ENCODE measurements at places on chromosomes 12 and 14.

- no peak for DNase-seq
These were observed 12.4 kb downstream of the ANKRD9 start for GRCh38 chr14:102496958-102497744.

GRCh38 chr12:13002301-13003097 is 2.4 kb upstream of the HEBP1 start:
- no peak for DNase-seq

GRCh38 chr14:44297437-44297836 is 209.6 kb downstream of the FSCB start:
- DNase-seq: no peak

DNA sequence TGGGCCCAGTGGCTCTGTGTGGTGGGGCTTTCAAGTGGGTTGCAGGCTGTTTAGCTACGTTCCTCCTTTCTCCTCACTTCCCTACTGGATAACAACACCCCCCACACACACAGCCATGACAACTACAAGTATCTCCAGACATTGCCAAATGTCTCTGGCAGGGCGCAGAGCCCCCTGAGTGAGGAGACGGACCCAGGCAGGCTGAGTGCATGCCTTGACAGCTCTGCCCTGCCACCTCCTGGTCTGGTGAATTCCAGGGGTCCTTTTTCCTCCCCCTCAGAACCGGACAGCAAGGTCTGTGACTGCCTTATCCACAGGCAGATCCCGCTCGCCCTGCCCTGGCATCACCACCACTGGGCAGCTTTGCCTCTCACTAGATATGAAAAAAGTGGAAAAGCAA is 276.5 kb downstream of the TMEM132C start:
- DNase-seq: no peak

DNA sequence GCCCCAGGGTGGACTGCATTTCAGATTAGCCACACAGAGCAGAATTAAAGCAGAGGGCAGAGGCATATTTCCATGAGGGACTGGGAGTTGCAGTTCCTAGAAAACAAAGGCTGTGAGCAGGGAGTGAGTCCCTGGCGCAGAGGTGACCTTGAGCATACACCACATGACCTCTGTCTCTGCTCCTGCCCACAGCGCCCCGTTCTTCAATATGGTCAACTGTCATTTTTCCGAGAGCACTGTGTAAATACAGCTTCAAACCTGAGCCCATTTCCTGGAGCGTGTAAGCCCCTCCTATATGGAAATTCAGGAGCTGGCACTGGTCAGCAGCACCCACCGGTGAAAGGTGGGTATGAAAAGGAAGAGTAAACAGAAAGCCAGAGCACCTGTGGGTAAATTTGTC is 192.2 kb upstream of the PELI2 start:
- DNase-seq: no peak

GRCh38 chr14:55799508-55800095 is 219.6 kb downstream of the KTN1 start:
- no peak for DNase-seq

GRCh38 chr12:94001691-94002090 is 146.7 kb upstream of the PLXNC1 start:
- DNase-seq: no peak

DNA sequence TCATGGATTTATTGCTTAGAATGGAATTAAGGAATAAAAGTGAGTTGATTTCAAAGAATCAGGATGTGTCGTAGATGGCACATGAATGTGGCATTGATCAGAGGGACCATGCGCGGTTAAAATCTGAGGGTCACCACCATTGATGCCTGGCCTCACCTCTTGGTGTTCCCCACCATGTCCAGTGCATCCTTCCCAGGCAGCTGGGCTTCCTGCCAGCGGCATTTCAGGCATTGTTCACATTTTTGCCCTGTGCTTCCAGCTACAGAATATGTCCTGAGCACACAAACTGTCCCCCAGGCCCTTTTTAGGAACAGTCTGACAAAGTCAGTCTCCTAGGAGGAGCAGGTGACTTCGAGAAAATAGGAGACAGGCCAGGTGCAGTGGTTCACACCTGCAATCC is 42.0 kb upstream of the TSPAN9 start:
- no peak for DNase-seq

GRCh38 chr12:130288206-130288605 is 49.5 kb upstream of the PIWIL1 start:
- DNase-seq: no peak

DNA sequence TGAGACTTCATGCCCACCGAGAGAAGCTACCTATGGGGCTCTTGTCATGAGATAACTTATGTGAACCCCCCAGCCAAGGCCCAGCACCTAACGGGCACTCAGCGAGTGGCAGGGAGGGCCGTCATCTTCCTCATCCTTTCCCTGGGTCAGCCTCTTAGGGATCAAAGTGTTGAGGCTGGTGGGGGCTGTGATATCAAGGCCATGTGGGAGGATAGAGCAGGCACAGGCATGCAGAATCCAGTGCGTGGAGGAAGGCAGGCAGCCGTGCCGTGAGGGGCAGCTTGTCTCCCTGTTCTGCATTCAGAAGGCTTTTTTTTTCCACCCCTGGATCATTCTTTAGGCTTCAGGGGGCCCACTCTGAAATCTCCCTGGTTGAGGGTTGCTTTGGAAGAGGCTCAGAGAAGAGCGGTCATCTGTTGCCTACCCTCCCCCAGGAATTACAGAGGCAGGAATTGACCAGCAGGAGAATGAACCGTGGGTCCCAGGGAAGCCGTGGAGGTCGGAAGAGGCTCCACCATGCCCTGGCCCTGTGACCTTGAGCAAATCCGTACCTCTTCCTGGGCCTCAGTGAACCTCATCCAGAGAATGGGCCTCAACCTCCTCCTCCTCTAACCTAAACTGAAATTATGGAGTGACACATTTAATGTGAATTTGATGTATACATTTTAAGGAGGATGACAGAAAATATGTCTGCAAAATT is 62.8 kb downstream of the BEGAIN start:
- no peak for DNase-seq

- no peak for DNase-seq
These were observed 149.0 kb upstream of the PRMT8 start for GRCh38 chr12:3342051-3342450.

- DNase-seq: peak; percentile 11
These were observed 276.1 kb upstream of the BTG1 start for GRCh38 chr12:92421701-92422100.

DNA sequence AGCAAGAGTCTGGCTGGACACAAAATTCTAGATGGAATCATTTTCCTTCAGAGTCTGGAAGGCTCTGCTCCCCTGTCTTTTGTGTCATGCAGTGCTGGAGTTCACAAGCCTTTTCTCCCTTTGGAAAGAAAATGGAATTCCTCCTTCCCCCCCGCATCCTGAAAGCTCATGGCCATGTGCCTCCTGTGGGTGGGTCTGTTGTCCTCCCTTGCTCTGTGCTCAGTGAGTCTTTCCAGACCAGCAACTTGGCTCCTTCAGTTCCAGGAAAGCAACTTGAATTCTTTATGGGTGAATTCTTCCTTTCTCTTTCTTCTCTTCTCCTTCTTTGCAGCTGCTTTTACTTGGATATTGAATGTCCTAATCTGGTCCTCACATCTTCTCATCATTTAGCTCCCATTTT is 70.2 kb downstream of the TUNAR start:
- no peak for DNase-seq

DNA sequence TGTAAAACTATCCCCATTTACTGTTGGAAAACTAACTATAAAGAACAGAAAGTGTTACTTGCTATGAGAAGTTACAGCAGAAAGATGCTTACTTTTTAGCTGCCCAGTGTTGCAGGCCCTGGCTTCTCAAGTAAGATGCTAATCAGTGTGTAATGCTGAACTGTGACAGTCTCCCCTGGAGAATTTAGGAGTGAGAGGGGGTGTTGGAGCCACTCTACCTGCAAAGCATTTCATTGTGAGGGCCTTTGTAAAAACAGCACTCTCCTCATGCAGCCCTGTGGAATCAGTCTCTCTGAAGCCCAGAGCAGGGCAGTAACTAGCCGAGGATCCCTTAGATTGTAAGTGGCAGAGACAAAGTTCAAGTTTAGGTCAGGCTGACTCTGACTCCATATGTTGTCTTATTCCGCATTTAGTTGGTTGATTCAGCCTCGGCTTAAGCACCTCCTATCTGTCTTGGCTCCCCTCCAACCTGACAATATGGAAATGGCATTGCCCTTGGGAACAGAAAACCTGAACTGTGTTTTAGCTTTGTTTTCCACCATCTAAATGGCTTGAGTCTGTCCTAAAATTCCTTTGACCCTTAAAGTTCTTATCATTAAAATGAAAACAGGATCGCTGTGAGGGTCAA is 141.3 kb downstream of the PRKCH start:
- peak; percentile 76 for DNase-seq

GRCh38 chr14:34172550-34173368 is 221.9 kb upstream of the EGLN3 start:
- no peak for DNase-seq

GRCh38 chr14:61700104-61700886 is 5.0 kb downstream of the HIF1A start:
- no peak for DNase-seq

DNA sequence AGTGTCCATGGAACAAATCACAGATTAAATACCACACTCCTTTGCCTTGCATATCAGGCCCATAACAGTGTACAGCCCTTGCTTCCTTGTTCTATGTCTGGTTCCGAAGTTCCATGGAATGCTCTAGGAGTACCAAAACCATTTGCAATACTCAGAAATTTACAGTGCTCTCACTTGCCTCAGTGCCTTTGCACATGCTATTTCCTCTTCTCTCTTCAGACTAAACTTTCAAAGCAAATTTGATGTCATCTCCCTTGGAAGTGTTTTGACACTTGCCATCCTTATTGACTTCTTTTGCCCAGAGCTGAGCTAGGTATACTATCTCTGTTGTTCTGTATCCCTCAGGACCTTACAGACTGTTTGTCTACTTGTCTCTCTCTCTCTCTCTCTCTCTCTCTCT is 6.1 kb downstream of the ANO4 start:
- DNase-seq: no peak

GRCh38 chr12:131912518-131913274 is 16.4 kb upstream of the PUS1 start:
- DNase-seq: no peak

GRCh38 chr12:66033151-66033550 is 97.4 kb downstream of the LLPH start:
- DNase-seq: no peak

DNA sequence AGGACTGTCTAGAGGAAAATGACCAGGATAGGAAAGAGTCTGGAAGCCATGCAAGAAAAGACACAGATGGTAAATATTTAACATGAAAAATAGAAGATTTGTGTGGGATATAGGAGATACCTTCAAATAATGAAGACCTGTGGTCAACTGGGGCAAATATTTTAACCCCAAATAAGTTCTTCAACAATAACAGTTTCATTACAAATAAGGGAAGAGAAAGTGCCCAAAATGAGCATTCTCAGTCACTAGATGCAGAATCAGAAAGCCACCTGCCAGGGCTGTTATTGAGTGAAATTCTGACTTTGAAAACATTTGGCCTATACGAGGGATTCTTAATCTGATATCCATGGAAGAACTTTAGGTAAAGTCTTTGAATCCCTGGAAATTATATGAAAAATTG is 231.2 kb upstream of the PLEKHG7 start:
- DNase-seq: no peak

- DNase-seq: peak; percentile 22
These were observed 11.8 kb downstream of the COPS7A start for GRCh38 chr12:6735448-6736191.

- DNase-seq: peak; percentile 72
These were observed 53.7 kb downstream of the APAF1 start for GRCh38 chr12:98698603-98699463.

DNA sequence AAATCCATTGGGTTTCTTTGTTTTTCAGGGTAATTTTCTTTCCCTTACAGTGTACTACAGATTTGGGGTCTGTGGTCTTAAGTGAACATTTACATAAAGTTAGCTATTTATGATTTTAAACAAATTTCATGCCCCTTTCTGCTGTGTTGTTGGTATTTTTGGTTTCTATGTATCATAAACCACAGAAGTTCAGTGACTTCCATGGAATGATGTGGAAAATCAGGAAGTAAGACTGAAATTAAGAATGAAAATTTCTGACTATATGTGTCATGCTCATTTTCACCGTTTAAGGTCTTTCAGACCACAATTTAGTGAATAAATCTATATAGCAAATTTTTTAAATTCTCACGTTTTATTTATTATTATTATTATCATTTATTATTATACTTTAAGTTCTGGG is 31.7 kb downstream of the ETV6 start:
- DNase-seq: no peak

- DNase-seq: no peak
These were observed 53.4 kb downstream of the PPP2R5C start for GRCh38 chr14:101814934-101815333.

GRCh38 chr12:96571101-96571862 is 81.9 kb downstream of the CFAP54 start:
- no peak for DNase-seq

DNA sequence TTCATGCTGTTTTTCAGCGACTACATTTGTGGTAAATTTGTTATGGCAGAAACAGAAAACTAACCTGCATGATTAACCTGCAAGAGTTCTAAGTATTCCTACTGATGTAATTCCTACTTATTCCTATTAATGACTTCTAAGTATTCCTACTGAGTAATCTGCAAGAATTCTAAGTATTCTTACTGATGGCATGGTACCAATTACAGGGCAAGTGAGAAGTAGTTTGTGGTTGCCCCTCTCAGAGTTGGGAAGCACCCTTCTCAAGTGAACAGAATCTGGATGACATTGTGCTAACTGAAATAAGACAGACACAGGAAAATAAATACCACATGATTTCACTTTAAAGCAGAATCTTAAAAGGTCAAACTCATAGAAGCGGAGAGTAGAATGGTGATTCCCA is 100.9 kb upstream of the CPNE8 start:
- DNase-seq: no peak

- no peak for DNase-seq
These were observed 19.0 kb downstream of the NUBPL start for GRCh38 chr14:31580234-31580633.

DNA sequence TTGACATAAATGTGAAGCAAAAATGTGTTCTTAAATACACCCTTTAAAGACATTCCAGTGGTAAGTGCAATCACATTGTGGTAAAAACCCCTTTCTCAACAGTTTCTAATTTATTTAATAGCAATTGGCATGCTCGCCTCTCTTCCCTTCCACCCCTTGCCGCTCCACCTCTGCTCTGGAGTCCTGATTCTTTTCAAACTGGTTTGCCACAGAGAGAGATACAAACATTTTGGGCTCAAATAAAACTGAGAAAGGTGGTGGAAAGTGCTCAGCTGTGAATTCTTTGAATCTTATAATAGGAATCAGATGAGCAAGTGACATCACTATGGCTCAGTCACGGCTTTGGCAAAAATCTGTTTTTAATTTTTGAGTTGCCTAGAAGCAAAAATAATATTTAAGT is 993.9 kb downstream of the GALC start:
- no peak for DNase-seq

DNA sequence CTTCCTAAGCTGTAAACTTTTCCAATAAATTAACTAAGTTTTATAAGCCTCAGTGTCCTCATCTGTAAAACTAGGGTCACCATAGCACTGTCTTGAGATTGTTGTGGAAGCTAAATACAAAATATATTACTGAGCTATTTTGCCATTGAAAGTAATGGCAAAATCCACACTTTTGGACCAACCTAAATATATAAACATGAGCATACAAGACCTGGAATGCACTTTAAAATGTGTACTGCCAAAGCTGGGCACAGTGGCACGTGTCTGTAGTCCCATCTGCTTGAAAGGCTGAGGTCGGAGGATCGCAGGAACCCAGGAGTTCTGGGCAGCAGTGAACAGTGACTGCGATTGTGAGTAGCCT is 29.8 kb upstream of the SINHCAF start:
- DNase-seq: no peak

Data from MV-4-11 (cell line).